ENCODE measurements at places on chromosomes 7 and 10.

DNA sequence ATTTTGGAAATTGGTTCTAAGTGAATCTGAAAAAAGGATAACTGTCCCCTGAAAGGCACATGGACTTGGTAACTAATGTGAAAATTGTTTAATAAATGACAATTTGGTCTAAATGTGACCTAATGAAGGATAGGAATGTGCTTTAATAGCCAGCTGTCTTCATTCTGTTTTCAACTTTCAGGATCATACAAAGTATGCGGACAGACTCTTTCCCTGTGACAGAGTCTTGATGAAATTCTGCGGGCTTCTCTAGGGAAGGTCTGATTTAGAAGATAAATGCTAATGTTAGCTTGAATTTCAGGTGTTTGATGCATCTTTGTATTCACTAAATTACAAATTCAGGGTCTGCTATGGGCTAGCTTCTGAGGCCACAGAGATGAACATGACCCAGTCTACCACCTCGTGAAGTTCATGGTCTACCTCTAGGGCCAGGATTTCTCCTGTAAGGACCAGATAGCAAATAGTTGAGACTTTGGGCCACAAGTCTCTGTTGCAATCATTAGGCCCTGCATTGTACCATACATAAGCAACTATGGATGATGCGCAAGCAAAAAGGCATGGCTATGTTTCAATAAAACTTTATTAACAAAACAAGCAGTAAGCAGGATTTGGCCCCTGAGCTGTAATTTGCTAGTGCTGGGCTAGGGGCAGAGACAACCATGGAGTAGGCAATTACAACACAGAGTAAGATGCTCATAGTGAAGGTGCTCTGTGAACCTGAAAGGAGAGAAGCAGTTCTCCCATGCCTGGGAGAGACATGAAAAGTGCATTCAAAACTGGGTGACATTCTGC is 368.6 kb downstream of the INHBA start:
- no peak for DNase-seq

- DNase-seq, result no peak
These were observed 6.4 kb downstream of the MAFK start for GRCh38 chr7:1536743-1537534.

- DNase-seq, result no peak
These were observed 14.5 kb upstream of the RNF216 start for GRCh38 chr7:5795752-5796475.

GRCh38 chr7:11373546-11374142 is 400.0 kb downstream of the PHF14 start:
- DNase-seq, result no peak
